NCI-H1694 (cell line): ENCODE measurements at places on chromosomes 12 and 14.

GRCh38 chr12:92730758-92731157, 28.0 kb downstream of the PLEKHG7 start:
- no peak for DNase-seq

GRCh38 chr12:128425666-128426331, 158.8 kb downstream of the TMEM132C start:
- DNase-seq: no peak

- no peak for DNase-seq
Measured at GRCh38 chr12:131618303-131618658, 92.6 kb upstream of the SFSWAP start.

GRCh38 chr12:31316891-31317290, 9.1 kb downstream of the SINHCAF start:
- DNase-seq: no peak

DNA sequence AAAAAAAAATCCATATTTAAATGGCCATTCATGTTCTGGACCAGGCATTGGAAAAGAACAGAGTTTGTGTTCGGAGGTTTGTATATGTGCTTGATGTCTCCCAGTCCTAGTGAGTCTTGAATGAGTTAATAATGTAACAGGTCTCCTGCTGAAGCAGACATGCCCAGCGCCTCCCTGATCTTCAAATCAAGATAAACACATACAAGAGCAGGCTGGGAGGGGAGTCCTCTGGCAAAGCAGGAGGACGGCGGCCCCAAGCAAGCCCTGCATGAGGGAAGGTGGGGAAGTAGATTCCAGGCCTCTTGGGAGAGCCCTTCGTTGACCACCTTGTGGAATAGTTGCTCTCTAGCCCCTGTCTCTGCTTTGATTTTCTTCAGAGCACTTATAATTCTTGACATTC, 156.3 kb downstream of the ZFP36L1 start:
- no peak for DNase-seq

- no peak for DNase-seq
Measured at GRCh38 chr14:38404616-38405015, 148.7 kb upstream of the CLEC14A start.

GRCh38 chr12:109307051-109307450, 2.0 kb downstream of the FOXN4 start:
- DNase-seq: no peak

GRCh38 chr12:64580681-64581080, 29.6 kb upstream of the RASSF3 start:
- DNase-seq: no peak

GRCh38 chr12:109696485-109697269, 16.9 kb upstream of the FAM222A start:
- no peak for DNase-seq

DNA sequence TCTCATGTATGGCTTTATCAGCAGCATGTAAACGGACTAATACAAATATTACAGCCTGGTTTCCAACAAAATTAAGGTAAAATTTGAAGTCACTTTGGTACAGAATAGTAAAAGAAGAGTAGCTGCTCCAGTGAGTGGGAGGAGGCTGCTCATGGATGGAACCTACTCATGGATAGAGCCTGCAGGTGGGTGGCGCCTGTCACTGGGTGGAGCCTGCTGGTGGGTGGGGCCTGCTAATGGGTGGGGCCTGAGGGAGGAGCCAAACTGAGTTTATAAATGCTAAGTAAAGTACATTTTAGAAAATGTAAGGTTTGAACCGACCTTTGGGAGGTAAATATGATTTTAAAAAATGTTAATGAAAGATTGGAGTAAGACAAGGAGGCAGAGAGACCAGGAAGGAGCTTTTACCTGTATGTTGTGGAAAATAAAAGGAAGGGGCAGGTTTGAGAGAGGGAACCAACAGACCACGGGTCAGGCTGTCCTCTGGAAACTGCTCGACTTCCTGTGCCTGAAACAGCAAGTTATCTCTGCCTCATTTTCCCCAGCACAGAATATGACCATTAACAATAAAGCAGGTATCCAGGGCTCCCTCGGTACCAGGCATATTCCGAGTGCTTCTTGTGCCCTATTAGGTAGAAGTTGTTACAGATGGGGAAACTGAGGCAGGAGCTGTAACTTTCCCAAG, 55.9 kb upstream of the SEL1L start:
- no peak for DNase-seq

DNA sequence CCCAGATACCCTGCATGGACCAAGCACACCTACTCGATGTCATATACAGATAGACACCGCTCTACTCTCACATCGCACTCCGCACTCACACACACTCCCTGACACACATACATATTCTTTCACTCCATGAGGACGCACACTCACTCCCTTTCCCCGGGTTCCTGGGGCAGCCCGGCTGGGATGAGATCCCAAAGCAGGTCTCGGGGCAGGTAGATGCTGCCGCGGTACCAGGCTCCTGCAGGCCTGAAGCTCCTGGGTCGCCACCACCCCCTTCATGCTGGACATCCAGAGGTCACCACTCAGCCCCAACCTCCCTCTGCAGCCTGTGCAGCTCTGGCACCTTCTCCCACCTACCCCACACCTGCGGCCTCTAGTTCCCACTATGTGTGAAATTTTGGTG, 2.3 kb downstream of the C1QL4 start:
- no peak for DNase-seq

GRCh38 chr12:21542403-21542802, 16.3 kb downstream of the SPX start:
- DNase-seq: no peak

GRCh38 chr14:44428231-44428945, 78.7 kb downstream of the FSCB start:
- DNase-seq: no peak

DNA sequence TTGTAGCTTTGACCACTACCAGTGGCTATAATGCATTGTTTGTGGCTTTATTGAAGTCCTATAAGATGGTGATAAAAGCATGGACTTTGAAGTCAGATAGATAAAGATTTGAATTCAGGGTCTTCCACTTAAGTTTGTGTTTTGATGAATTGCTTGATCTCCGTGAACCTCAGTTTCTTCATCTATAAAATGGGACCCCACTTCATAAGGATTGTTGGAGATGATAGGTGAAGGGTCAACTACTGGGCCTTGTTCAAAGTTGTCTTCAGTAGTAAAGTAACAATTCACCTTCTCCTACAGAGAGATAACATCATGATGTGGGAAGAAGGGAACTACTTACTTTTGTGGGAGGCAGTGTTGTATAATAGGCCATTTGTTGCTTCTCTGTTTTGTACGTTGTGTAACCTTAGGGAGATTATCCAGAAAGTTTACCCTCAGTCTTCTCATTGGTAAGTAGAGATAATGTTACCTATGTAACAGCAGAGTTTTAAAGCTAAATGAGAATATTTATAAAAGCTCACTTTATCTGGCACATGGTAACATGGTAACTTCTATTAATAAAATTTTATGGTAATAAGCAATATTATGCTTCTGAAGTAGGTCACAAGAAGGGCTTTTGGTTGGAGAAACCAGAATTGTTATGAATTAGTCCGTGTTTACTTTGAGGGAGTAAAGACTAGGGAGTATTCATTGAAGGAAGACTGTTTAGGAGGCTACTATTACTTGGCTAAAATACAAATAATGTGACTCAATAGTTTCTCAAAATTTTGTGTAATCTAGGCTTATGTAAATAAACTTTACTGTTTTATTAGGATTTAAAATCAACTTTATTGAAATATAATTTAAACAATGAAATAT, 15.1 kb downstream of the ADIPOR2 start:
- no peak for DNase-seq

DNA sequence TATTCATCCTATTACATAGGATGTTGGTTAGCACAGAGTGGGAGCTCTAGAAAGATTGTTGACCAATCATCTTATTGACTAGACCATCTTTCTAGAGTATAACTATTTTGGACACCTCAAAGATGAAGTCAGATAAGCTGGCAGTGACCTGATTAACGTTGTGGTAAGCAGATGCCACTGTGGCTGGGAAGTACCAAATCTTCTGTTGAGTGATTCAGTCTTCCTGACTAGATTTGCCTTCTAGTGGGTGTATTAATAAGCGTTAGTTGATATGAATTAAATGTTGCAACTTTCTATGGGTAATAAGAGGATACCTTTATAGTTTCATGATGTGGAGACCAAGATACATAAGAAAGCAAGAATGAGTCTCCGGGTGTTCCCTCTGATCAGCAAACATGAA, 51.2 kb upstream of the HELB start:
- DNase-seq: no peak

- DNase-seq: no peak
Measured at GRCh38 chr12:90621927-90622326, 333.0 kb downstream of the CCER1 start.

DNA sequence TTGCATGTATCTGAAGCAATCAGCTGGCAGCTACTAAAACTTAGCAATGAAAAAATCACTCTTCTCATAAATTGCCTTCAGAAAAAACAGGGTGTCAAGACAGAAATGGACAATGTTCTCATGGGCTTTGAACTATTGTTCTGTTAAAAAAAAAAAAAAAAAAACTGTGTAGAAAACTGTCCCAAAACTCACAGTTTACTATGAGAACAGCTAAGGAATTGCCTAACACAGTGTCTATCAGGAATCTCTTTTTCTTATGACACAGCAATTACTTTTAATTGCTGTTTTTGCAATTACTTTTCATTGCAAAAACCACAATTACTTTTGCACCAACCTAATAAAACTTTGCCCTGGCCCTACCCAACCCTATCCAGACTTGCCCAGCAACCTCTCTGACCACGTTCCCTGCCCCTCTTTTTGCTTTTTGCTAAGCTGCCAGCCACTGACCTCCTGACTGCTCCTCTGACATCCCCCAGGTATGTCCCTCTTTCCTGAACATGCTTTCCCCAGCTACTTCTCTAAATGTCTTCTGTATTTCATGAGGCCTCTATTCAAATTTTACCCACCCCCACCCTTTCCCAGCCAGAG, 68.0 kb upstream of the SLCO1C1 start:
- no peak for DNase-seq

DNA sequence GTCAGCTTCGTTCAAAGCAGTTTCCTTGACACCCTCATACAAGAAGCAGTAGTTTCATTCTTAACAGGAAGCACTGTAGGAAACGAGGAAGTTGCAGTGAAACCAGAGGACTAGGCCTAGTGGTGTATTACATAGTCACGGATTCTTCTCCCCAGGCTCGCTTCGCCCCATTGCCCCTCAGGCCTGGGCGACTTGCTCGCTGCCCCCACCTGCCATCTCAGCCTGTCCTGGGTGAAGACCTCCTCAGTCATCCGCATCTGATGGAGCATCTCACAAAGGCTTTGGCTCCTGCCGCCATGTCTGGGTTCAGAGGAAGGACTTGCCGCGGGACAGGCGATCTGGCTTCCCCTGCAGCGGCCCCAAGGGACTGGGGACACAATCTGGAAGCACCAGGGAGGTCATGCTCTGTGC, 93.5 kb downstream of the LMNTD1 start:
- DNase-seq: no peak

DNA sequence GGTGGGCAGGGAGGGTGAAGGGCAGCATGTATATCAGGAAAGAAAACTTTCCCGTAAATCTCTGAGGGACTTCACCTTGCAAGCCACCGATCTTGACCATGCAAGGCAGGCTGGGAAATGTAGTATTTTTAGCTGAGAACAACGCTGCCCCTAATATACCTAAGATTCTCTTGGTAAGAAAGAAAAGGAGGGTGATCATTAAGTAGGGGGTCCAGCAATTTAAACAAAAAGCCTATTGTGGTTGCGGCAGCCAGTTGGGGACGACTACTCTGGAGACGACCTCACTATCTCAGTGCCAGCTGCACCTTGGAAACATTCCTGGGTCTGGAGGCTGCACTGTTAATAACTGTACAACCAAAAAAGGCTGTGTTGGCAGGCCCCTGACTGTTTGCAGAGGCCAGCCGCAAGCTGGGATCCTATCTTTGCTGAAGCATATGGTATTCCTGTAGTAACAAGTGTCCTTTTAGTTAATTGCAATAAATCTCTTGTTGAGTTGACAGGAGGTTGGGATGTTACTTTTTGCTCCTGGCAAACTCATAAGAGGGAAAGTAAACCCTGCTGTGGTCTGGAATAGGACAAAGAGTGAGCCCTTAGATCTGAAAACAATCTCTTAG, 6.4 kb downstream of the APOLD1 start:
- peak; percentile 96 for DNase-seq

GRCh38 chr14:29584992-29585391, 342.7 kb downstream of the PRKD1 start:
- peak; percentile 61 for DNase-seq

- DNase-seq: no peak
Measured at GRCh38 chr14:41960281-41960680, 353.6 kb downstream of the LRFN5 start.

- DNase-seq: no peak
Measured at GRCh38 chr12:133202493-133203343, 21.4 kb downstream of the ZNF268 start.

- DNase-seq: no peak
Measured at GRCh38 chr12:100661300-100661951, 87.9 kb downstream of the GAS2L3 start.

GRCh38 chr12:65695113-65695865, 129.0 kb upstream of the HMGA2 start:
- no peak for DNase-seq

DNA sequence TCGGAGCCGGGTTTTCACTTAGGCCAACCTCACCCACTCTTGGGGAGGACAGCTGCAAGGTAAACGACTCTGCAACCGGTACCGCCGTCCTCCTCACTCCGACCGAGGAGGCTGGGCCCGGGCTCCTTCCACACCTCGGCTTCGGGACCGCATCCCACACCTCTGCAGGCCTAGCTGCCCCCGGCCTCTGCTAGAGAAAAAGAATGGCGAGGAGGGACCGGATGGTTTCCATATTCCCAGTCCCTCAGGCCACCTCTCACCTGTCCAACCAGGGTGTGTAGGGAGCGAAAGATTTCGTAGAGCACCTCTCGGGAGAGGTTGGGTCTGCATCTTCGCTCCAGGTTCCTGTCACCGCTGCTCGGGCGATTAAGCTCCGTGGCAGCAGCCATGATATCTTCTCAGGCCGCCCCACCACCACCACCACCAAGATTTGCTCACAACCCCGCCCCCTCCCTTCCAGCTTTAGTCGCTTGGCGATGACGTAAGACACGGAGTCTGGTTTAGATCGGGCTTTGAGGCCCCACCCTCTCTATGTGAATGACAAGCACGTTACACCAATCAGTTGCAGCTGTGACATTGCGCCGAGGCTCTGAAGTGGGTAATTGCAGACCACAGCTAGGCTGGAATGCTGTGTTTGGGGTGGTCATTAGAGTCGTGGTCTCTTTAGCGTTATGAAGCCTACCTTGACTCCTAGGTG, at the start of gene MBIP:
Gene MBIP, minus strand, starts transcription at position 438 of the 697 bp plus-strand sequence. Its CDS starts 49 bp downstream, at position 389.
- DNase-seq: peak; percentile 98

- no peak for DNase-seq
Measured at GRCh38 chr14:36467332-36467731, 52.7 kb downstream of the NKX2-1 start.

DNA sequence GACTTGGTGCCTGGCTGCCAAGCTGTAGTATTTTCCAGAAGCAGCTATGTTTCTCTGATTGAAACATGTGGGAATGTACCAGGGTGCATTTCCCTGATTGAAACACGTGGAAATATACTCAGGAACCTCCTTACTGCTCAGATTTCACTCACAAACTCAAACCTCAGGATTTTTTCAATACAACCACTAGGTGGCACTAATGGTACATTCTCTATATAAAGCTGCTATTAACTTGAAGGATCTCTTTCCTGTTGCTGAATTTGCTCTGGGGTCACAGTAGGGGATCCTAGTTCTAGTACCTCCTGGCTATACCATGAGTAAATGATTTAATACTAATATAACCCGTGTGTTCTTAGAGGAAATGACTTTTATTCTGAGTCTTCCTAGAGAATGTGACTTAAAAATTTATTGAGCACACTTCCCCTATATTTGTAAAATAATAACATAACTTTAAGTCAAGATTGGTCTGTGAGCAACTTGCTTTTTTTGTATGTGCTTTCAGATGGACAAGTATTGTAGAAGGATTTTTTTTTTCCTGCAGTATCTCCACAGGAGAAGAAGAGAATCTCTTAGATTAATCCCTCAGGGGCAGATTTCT, 173.8 kb upstream of the MIS18BP1 start:
- DNase-seq: peak; percentile 41
